NCI-H1105 treated with DMSO at 0.1 percent for 48 hours (cell line): ENCODE measurements at places on chromosomes 3 and 15.

DNA sequence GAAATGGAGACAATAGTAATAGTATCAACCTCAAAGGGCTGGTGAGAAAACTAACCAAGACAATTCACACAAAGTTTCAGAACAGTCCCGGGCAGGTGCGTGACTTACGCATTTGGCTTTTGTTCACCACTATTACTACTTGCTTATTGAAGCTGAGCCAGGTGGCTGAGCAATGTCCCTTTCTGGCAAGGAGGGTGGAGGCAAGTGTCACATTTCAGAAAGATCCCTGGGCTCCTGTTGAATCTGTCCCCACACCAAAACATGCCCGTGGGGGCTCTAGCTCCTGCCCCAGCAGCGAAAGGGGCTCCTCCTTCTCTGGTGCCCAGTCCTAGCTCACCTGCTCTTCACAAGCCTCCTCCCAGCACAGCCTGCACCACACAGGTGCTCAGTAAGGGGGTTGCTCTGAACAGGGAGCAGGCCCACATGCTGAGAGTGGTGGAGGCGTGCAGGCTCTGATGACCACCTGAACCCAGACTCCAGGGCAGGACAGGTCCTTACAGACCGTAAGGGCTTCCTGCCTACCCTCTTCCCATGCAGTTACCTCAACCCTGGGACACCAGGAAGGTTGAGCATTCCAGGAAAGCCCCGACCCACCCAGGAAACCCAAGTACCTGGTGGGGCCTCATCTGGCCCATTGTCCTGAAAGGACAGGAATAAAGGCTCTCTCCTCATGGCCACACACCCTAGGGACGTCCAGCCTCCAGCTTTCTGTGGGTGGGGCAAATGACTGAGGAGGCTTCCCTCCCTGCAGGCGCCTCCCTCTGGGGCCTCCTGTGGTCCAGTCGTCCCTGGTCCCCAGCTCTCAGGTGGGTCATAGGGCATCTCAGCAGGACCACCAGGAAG is 32.6 kb downstream of the SEMA7A start:
- DNase-seq = no peak

DNA sequence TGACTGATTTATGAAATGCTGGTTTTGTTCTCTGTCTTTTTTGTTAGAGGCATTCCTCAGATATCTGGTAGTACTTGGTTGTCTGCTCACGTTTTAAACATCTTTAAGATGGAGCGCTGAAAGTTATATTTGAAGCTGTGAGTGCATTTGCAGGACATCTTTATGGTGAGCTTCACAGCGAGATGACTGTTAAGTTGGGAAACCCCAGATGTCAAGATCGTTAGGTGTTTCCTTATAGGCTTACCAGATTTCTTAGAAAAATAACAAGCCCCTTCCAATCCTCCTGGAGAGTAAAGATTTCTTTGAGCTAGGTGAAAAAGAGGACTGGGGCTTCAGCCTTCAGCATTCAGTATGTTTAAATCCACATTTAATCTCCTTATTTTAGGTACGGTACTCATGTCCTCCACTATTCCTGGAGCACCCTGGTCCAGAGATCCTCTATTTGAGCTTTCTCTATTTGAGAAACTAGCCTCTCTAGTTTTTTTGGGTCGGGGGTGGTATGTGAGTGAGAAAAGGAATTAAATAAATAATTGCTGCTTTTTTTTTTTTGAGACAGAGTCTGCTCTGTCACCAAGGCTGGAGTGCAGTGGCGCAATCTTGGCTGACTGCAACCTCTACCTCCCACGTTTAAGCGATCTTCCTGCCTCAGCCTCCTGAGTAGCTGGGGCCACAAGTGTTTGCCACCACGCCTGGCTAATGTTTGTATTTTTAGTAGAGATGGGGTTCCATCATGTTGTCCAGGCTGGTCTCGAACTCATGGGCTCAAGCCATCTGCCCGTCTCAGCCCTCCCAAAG is 72.3 kb downstream of the ZNF609 start:
- DNase-seq = no peak

GRCh38 chr3:187196573-187197334 is 532 bp upstream of the RTP1 start:
- DNase-seq = no peak

GRCh38 chr3:170869645-170870593 is at the start of gene RPL22L1:
RPL22L1 (minus strand) TSS chr3:170870195; CDS start chr3:170870167, 28 bp downstream.
- DNase-seq = no peak

DNA sequence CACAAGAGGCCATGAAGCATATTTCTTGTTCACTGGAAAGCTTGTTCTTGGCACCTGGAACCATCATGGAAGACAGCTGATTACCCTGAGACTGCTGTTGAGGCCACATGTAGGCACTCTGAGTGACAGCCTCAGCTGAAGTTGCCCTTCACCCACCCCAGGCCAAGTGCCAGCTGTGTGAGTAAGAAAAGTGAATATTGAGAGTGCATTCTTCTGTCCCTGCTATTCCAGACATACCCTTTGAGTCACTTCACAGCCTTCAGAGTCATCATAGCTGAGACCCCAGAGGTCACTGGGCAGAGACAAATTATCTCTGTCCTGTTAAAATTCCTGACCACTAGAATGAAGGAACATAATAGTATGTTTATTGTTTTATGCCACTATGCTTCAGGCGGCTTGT is 79.6 kb downstream of the NFKBIZ start:
- DNase-seq = no peak

DNA sequence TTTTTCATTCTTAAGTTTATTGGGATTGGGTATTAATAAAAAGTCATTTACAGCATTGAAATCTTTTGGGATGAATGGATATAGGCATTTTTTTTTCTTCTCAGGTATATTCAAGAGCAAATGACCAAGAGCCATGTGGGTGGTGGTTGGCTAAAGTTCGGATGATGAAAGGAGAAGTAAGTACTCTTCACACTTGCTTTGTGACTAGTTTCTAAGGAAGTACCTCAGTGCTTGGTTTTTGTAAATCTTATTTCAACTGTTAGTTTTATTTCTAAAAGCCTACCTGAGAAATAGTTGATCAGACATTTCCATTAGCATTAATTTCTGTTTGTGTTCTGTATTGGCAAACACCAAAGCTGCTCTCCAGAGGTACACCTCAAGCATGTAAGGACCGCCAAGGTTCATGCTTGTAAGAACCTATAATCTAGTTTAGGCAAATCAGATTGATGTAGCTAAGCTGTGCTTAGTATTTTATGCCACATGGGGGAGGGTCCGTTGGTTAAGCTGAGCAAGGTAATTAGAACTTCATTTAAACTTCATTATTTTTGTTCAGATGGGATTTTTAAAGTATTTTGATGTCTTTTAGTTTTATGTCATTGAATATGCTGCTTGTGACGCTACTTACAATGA is 35.4 kb downstream of the FXR1 start:
- DNase-seq = no peak

DNA sequence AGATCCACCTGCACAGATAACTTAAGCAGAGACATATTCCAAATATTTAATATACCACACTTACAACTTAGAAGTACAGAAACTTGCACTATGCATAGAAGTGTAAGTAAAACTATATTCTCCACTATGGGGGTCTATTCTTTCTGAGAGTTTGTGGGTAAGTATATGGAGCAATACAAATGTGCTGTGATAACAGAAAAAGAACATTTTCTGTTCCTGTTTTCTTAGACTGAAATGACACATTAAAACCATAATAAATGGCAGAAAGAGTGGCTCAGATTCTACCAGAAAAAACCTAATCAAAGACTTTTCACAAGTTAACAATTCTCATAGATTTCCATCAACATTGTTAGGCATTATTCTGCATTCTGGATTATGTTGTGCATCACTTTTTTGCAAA is 96.6 kb upstream of the WNT7A start:
- DNase-seq = no peak

- no peak for DNase-seq
These were observed 27.6 kb downstream of the TBC1D2B start for GRCh38 chr15:78049691-78050440.

- no peak for DNase-seq
These were observed 255.5 kb downstream of the UACA start for GRCh38 chr15:70507772-70508371.

GRCh38 chr3:187902041-187902471 is 156.8 kb upstream of the BCL6 start:
- DNase-seq = no peak

DNA sequence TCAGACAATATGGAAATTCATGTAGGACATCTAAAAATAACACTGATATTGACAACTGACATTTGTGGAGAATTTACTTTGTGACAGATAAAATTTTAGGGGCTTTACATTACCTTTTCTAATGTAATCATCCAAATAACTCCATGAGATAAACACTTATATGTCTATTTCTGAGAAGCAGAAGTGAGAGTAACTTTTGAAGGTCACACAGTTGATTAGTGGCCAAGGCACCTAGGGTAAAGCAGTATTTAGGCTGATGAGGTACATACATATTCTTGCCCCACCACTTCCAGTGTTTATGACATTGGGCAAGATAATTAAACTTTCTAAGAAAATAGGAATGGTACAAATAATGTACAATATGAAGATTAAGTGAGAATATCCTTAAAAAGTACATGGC is 248.4 kb downstream of the CPNE4 start:
- DNase-seq = no peak

GRCh38 chr15:43103907-43104306 is 1.9 kb downstream of the UBR1 start:
- DNase-seq = no peak

- DNase-seq = no peak
These were observed 29.4 kb upstream of the LDHAL6B start for GRCh38 chr15:59177317-59177660.

DNA sequence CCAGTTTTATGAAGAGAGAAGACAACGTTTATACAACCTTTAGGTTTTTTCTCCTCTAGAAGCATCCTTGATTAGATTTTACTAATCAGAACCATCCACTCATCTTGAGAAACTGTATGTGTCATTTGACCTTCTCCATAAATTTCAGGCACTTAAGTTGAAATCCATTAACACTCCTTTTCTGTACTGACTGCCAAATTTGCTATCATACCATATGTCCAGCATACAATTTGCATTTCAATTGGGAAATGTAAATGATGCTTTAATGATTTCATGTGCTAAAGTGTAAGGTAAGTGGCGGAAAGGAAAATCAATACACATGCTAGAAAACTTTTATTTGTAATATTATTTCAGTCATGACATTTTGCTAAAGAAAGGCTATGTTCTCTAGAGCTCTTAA is 731.6 kb downstream of the GBE1 start:
- DNase-seq = no peak

DNA sequence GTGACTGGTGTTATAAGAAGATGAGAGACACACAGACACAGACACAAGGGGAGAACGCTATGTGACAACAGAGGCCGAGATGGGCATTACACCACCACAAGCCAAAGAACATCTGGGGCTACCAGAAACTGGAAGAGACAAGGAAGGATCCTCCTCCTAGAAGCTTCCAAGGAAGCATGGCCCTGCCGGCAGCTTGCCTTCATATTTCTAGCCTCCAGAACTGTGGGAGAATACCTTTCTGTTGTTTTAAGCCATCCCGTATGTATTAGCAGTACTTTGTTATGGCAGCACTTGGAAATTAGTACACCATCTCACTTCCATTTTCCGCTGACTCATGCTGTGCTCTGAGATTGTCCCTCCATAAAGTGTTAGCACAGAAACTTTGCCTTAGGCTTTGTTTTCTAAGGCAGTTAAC is 38.7 kb upstream of the CA12 start:
- no peak for DNase-seq

- no peak for DNase-seq
These were observed 110.8 kb upstream of the RAD18 start for GRCh38 chr3:9074079-9074478.

- DNase-seq = no peak
These were observed 1.7 kb upstream of the CCR8 start for GRCh38 chr3:39327746-39328349.

- DNase-seq = no peak
These were observed 254.4 kb upstream of the ZPLD1 start for GRCh38 chr3:102180280-102180931.

GRCh38 chr3:159301961-159302360 is 500.1 kb downstream of the MFSD1 start:
- no peak for DNase-seq

GRCh38 chr3:121976727-121977126 is 45.3 kb downstream of the ILDR1 start:
- peak; percentile 12 for DNase-seq

GRCh38 chr3:62708638-62709373 is 166.4 kb downstream of the CADPS start:
- no peak for DNase-seq

DNA sequence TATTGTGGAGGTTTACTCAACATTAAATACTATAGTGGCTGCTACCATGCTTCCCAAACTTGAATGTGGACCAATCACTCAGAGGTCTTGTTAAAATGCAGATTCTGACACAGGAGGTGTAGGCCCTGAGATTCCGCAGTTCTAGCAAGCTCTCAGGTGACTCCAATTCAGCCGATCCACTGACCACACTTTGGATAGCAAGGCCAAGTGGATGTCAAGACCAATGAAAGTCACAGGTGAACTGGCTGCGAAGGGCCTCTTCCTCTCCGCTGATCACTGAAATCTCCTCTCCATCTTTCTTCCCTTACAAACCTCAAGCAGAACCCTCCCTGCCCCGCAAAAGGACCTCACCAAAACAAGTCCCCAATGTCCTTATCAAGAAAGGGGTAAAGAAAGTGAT is 9.2 kb upstream of the CHST2 start:
- no peak for DNase-seq

GRCh38 chr3:159852821-159853505 is 135.7 kb upstream of the IL12A start:
- DNase-seq = no peak

DNA sequence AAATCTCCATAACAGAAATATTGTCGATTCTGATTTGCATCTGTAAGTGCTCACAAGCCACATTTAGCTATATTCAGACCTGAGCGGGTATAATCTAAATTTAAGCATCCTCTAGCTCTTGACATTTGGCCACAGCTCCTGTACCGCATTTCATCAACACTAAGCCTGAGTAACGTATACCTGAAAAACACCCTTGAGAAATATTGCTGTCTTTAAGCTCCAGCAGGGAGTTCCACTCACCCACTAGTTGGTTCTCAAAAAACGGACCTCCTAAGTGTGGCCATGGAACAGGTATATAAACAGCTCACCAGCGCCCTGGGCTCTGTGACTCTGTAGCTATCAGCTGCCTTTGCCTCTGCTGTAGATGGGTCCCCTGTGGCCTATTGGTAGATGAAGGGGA is 80.7 kb downstream of the ABI3BP start:
- DNase-seq = no peak

GRCh38 chr3:130430266-130430665 is 84.8 kb downstream of the COL6A5 start:
- DNase-seq = no peak

- no peak for DNase-seq
These were observed 4.2 kb downstream of the KLHL40 start for GRCh38 chr3:42689421-42690014.

DNA sequence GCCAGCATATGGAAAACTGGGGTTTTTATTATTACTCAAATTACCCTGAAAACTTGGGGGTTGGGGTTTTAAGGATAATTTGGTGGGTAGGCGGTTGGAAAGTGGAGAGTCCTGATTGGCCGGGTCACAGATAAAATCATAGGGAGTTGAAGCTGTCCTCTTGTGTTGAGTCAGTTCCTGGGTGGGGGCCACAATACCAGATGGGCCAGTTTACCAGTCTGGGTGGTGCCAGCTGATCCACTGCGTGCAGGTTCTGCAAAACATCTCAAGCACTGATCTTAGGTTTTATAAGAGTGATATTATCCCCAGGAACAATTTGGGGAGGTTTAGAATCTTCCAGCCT is 4.9 kb upstream of the ZNF662 start:
- DNase-seq = no peak

GRCh38 chr3:12312010-12312409 is 23.1 kb downstream of the PPARG start:
- no peak for DNase-seq
